Activated CD8-positive, alpha-beta memory T cell treated with anti-CD3 and anti-CD28 coated beads for 4 hours (primary cell): ENCODE measurements at places on chromosomes 1 and 21.

DNA sequence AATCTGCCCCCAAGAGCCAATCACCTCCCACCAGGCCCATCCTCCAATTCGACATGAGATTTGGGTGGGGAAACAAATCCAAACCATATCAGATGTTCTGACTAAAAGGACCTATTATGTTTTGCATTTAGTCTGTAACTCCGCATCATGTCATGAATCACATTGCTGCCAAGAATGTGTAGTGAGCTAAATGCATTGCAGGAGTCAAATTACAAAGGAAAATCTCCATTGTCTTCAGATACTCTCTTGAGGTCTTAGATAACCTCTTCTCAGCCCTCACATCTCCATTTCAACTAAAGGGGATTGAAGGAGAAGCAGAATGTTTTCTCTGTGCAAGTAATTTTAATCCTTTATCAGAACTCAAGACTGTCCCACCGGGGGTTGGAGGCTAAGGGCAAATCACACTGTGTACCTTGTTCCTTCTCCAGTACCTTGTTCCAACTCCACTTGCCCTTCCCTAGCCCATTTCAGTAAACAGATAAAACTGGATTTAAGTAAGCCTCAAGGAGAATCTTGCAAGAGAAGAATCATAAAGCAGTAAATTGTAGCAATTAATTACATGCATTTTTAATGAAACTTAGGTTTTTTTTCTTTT, 34.1 kb downstream of the EXTL2 start:
- DNase-seq = no peak

- DNase-seq = no peak
Measured at GRCh38 chr1:147167365-147167764, 4.9 kb downstream of the PRKAB2 start.

DNA sequence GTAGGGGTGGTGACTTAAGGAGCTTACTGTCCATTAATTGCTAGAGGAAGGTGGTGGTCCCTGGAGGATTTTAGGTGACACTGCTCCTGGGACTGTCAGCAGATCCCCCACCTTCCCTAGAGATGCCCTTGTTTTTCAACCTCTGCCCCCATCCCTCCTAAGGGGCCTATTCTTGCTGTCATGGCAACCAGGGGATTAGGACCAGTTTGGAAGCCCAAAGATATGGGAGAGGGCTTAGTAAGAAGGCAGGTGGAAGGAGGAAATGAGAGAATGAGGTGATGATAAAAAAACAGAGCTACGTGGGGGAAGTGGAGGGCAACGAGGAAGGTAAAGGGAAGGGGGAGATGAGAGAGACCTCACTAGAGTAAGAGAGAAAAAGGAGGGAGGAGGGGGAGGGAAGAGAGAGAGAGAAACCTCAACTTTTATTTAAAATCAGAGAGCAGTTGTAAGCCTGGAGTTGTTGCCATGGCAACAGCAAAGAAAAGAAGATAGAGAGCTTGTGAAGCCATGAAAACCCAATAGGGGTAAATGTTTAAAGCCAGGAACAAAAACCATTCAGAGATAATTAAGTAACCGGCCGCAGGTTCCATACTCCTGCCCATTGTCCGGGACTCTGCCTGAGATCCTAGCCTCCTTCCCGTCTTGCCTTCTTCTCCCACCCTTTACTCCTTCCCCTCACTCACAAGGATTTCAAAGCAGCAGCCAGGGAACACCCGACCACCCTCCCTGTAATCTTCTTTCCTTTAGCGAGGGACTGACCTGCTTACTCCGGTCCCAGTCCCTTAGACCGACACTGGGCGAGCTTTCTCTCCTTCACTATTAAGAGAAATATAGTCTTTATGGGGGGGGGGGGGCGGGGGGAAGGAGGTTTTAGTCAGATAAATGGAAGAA, 20.6 kb downstream of the KIRREL1 start:
- no peak for DNase-seq

GRCh38 chr21:46617267-46618051, 12.6 kb upstream of the S100B start:
- DNase-seq = no peak

- DNase-seq = no peak
Measured at GRCh38 chr1:38804062-38804886, 55.3 kb downstream of the RRAGC start.

- no peak for DNase-seq
Measured at GRCh38 chr21:35849144-35849543, 211.2 kb downstream of the SETD4 start.

DNA sequence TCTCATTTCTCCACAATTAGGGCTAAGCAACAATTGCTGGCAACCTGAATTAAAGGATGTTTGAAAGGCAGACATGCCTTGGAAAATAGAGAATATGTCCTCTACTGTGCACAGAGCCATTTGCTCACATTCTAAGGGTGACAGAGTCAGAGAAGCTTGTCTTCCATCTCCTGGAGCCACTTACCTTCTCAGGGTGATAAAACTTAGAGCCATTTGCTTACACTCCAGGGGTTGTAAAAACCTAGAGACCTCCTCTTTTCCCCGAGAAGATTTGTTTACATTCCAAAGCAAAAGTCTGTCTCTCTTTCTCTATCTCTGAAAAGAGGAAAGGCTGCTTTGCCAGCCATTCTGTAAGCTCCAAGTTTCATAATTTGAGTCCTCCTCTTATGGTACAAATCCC, 61.3 kb downstream of the LBR start:
- no peak for DNase-seq

GRCh38 chr1:171188388-171189266, 3.5 kb downstream of the FMO2 start:
- DNase-seq = no peak

- no peak for DNase-seq
Measured at GRCh38 chr1:27331922-27332321, 9.9 kb upstream of the SYTL1 start.

DNA sequence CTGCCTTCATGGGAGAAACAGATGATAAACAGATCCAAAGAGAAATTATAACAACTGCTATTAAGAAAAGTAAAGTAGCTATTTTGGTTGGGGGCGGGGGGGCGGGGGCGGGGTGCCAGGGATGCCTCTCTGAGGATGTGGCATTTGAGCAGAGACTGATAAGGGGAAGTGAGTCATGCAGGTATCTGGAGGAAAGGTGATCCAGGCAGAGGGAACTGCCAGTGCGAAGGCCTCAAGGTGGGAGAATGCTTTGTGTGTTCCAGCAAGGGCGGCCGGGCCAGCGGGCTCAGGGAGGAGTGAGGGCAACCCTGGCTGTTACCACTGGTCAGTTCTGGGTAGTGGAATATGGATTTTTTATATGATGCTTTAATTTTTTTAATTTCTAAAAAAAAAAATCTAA, 7.0 kb upstream of the TNFRSF1B start:
- DNase-seq = no peak

DNA sequence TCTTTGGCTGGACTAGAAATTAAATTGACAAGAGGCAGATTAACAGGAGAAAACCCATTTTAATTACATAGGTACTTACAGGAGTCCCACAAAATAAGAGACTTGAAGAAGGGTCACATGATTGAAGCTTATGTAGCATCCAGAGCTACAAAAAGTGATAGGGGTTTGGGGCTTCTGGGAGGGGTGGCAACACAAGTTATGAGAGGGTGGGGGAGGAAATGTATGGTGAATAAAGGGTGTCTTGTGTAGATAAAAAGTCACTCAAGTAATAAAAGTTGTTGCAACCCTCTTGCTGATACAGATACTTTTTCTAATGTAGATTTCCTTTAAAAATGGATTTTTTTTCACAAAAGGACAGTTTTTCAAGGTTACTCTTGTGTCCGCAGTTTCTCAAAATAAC, 24.0 kb downstream of the USP25 start:
- DNase-seq = no peak

DNA sequence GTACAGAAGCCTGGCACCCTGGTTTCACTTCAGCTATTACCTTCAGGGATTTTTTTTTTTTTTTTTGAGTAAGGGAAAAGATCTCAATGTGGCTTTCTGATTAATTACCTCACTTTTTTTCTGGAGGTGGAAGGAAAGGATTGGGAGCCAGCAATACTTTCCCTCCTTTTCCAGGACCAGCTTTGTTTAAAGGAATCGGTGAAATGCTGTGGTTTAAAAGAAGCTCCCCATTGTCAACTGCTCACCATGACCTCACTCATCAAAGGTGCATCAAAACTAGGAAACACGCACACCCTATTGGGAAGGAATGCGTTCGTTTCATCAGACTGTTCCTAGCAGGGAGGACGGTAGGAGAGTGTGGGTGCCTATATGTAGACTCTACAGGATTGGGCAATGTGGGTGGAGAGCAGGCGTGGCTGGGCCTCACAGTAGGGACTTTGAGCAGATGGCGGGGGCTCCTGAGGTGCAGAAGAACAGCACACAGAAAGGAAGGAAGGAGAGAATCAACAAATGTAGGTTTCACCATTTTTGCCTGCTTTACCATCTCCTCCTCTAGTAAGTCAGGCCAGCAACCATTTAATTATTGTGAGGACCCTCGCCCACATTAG, 13.0 kb downstream of the PHGDH start:
- no peak for DNase-seq

- DNase-seq = no peak
Measured at GRCh38 chr1:3807769-3808168, 11.5 kb upstream of the LRRC47 start.

DNA sequence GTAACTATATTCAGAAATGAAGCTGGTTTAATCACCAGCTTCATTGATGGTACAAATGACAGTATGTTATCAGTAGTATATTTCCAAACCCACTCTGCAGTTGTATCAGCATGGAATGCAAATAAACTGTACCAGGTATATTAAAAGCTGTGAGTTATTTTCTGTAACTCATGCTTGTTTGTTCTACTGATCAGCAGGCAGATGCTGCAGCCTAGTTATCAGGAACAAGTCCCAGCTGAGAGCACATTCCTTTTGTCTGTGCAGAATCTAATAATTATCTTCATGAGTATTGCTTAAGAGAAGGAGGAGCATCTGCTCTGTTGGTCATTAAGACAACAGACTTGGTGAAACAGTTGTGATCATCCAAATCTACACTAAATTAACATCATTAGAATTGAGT, 1331.1 kb downstream of the MRPL39 start:
- DNase-seq = no peak

DNA sequence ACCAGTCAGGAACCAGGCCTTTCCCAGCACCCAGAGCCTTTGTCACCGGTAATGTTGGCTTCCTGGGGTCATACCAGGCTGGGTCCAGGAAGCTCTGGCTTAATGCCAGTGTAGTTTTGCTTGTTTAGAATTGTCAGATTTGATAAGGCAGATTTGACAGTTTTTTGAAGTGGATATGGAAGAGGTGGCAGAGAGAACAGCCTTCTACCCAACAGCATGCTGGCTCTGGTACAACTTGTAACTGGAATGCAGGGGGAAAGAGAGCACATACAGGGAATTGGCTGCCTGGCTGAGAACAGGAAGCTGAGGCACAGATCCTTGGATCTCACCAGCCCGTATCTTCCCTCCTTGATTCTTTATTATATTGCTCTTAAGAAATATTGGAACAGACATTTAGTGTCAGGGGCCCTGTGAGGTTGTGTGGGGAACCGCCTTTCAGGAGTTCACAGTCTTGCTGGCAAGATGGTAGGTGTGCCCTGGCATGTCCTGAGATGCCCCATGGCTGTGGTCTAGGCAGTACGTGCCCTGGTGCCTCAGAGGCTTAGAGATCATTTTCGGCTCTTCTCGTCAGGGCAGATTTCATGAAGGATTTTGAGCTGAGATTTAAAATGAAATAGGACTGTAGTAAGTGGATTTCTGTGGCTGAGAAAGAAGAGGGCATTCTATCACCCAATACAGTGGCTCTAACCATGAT, 227.0 kb downstream of the PBX1 start:
- DNase-seq = no peak

DNA sequence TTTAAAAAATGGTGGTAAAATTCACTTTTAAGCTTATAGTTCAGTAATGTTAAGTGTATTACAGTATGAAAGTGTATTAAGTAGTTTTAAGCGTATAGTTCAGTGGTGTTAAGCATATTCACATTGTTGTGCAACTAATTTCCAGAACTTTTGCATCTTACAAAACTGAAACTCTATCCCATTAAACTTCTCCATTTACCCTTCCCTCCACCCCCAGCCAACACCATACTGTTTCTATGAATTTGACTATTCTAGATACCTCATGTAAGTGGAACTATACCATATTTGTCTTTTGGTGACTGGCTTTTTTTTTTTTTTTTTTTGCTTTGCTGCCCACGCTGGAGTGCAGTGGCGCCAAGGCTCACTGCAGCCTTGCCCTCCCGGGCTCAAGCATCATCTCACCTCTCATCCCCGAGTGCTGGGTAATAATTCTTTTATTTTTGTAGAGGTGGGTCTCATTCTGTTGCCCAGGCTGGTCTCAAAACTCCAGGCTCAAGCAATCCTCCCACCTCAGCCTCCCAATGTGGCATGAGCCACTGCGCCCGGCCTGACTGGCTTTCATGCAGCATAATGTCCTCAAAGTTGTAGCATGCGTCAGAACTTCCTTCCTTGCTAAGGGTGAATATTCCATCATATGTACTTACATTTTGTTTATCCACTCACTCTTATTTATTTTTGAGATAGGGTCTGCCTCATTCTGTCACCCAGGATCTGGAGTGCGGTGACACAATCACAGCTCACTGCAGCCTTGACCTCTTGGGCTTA, 45.1 kb upstream of the BMP8B start:
- DNase-seq = no peak

- DNase-seq = no peak
Measured at GRCh38 chr1:6267686-6268322, 6.9 kb upstream of the GPR153 start.

DNA sequence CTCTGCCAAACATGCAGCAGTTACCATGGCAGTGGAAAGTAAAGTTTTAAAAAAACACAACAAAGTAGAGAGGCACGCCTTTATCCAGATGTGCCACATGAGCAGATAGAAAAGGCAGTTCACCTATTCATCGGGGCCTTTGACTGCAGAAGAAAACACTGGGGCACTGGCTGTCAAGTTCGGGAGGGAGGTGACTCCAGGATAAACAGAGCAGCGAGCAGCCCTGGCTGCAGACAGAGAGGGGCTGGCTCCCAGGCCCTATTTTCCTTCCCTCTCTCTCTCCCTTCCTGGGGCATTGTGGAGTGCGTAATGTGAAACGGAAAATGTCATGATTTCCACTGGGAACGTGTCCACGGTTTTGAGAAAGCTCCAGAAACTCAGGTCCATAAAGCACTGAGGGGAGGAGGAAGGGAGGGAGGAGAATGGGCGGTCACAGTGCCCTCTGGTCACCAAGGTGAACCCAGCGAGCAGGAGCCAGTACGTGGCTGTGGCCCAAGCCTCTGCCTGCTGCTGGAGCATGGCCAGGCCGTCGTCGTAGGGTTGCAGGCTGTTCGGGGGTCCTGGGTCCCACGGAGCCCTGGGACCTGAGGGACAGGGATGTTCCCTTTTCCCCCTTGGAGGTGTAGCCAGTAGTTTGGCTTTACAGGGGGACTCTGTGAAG, 114.7 kb upstream of the IRF2BP2 start:
- DNase-seq = no peak

DNA sequence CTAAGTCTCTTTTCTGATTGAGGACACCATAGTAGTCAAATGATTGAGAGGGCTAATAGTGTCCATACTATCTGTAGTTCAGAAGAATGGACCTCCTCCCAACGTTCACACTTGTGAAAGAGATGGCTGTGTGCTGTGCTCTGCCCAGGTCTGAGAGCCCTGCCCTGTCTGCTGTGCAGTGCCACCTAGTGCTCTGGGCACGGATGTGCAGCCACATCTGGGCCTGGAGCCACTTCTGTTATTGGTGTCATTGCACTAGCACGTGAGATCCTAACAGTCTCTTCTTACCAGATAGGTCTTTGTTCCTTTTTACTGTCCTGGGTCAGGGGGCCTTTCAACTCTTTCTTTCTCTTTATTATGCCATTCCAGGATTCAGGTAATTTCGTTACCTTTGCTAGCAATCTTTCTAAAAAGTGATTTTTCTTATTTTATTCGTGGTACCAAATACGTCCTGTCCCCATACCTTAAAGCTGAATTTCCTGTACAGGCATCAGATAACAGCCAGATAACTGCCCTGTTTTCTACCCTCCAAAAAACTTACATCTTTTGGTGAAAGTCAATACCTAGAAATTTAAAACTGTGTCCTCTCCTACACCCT, 21.7 kb downstream of the INTS3 start:
- peak; percentile 45 for DNase-seq
